ENCODE measurements at places on chromosomes 3 and 15.
A peak's percentile ranks its signal among the peaks of the same experiment; 100 is the strongest.

GRCh38 chr3:46930945-46931403 lies 45.6 kb downstream of the CCDC12 start:
- no peak for DNase-seq

- no peak for DNase-seq
These were observed 542 bp downstream of the INKA1 start for GRCh38 chr3:49803465-49804140.

DNA sequence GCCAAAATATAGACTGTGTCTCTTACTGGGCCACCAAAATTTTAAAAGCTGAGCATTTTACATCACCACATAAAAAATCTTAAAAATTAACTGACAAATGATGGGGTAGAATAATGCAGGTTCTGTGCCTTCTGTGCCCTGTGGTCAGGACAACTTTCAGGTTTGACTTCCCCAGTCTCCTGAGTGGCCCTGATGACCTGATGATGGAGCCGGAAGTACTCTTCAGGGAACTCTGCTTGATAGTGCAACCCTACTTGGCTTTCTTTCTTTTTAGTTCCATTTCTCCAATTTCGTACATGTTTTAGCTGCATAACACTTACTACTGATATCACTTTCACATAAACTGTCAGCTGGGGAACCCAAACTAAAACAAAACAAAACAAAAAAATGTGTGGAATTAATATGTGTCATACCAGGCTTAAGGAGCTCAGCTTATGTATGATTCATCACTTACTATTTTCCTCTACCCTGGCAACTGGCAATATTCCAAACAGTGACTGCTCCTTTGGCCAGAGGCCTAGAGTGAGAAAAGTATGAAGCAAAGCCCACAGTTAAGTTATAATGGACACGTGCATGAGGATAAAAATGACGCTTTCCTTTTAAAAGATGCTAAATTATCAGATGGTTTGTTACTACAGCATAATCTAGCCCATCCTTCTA lies 194.3 kb downstream of the BCHE start:
- DNase-seq: no peak

- DNase-seq: no peak
These were observed 136.4 kb upstream of the GOLGA6L4 start for GRCh38 chr15:84099181-84099580.

DNA sequence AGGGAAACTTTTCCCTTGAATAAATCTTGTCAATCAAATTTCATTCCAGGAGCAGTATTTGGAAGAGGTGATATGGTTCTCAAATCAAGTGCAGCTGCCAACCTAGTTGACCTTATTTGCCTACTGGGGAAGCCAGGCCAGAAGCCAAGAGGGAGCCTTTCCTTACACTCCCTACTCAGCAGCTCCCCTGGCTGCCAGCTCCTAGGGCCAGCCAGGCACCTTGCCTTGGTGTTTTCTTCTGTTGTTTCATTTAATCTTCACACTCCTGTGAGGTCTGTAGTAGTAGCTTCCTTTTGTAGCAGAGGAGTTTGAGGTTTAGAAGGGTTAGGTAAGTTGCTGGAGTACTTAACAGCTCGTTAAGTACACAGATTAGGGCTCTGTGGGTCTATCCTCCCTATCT lies 22.6 kb downstream of the MKRN2OS start:
- DNase-seq: no peak

- no peak for DNase-seq
These were observed 6.3 kb upstream of the SCN5A start for GRCh38 chr3:38655708-38656300.

- no peak for DNase-seq
These were observed 270.4 kb downstream of the OCA2 start for GRCh38 chr15:27828746-27829145.

DNA sequence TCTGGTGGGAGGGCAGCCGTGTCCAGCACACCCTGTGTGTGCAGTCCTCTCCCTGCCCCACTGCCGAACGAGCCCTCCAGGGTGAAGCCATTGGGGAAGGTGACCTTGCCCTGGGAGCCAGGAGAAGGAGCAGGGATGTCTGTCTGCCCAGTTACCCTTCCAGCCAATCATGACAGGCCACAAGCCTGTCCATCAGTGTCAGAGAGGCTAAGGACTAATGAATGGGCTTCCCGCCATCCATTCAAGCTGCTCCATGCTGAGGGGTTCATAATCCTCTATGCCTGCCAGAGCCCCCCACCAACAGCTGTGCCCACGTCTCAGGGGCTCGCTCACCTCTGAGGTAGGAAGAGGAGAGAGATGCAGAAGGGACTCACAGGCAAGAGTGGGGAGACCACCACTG lies 15.2 kb downstream of the ALS2CL start:
- DNase-seq: no peak

DNA sequence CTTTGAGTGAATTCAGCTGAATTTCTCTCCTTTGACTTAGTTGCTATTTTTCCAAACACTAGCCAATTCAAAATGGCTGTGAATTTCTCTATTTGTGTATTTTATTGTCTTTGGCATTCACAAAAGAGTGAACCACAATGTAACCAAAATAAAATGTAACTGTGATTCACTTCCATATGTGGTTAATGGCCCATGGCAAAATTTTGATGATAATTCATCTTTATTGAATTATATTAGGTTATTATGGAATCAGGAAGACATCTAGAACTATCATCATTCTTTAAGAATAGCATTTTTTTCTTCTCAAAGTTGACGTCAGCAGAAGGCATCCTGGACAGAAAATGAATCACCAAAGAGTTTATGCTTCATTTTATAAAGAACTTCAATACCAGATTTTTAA lies 705.3 kb upstream of the NAALADL2 start:
- DNase-seq: no peak

- DNase-seq: peak; percentile 35
These were observed 40.1 kb upstream of the DCLK3 start for GRCh38 chr3:36804295-36805055.

DNA sequence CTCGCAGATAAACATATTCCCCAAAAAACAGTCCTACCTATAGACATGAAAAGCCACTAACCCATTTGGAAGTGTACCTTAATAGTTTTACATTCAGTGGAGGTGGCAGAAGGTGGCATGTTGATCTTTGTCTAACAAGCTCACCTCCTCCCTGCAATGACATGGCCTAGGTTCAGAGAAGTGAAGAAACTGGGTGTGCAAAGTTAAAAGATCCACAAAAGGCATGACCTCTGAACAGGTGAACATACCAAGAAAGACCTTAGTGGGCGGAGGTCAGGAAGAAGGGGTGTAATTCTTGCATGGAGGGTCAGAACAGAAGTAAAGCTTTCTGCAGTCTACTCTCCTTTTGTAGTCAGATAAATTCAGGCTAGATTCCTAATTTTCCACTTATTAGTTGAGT lies 822 bp downstream of the MRPL3 start:
- no peak for DNase-seq

DNA sequence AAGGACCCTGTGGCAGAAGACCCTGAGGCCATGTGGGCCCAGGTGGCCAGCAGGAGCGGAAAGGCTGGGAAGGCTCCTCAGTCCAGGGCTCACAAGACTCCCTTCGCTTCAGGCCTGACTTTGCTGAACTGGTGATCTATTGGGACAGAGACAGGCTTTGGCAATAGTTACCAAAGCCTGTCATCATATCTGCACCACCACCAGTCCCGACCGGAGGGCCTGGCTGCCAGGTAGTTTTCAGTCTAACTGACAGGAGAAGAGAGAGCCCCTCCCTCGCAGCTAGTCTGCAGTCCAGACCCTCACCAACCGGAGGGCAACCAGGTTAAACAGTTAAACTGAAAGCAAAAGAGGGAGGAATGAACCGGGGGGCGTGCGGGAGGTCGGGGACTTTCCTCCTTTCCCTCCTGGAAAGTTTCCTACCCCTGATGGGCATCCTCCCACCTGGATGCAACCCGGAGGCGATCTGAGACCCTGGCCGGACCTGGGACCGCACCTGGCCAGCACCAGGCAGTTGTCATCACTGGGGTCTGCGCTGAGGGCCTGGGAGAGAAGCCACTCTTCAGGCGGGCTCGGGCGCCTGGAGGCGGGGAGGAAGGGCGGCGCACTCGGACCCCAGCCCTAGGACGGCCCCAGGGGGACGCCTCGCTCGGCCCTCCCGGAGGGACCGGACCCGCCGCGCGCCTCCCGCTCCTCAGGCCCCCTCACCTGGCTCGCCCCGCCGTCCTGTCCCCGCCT lies 435 bp downstream of the RAB27A start:
- no peak for DNase-seq

DNA sequence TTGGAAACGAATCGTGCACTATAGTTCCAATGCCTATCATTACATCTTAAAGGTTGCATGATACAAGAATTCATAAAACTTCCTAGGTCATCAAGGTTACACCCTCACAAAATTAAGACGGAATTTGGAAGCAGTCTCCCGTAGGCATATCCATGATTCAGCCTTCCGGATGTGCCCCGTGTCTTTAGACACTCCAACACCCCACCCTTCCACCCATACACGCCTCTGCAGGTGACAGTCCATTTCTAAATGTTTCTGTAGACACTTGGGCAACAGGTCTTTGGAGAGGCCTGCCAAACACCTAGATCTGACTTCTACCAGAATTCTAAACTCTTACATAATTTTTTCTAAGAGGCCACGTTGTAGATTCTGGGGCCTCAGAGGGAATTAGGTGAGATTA lies 49.8 kb downstream of the LDHAL6B start:
- DNase-seq: no peak
